T-cell (primary cell): ENCODE measurements at places on chromosomes 1 and 21. TPM values are rescaled to one million over a fixed set of nuclear protein-coding genes. Genes with fewer than 3 reads are reported as not detected.

RASSF5 gene
- 174 TPM for total RNA-seq

DNA sequence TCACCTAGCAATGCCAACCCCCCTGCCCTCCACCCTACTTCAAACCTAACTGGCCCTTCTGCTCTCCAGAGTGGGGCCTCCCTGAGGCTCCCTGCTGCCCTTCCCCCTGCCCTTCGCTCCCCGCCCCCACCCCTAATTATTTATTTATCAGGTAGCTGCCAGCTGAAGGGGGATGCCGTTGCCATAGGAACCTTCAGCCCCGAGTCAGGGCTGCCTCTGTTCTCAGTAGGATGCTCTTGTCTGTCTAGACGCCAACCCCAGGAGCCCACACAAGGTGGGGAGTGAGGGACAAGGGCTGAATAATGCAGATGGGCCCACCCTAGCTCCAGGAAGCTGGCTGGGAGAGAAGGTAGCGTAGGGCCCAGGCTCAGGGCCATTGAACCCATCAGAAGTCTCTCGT is 41.1 kb downstream of the NKAIN1 start:
- peaks cover 16% of the 10 kb centered on the region for H3K27me3 ChIP-seq
- no peak overlapping the region for H3K4me3 ChIP-seq
- no peak overlapping the region for H3K27ac ChIP-seq
- no peak for DNase-seq
- H3K4me1 ChIP-seq, result no peaks in the 10 kb centered on the region

GRCh38 chr1:46436844-46437243 is 42.7 kb downstream of the FAAH start:
- no peak for DNase-seq
- H3K27ac ChIP-seq, result no peak overlapping the region
- H3K4me1 ChIP-seq, result no peaks in the 10 kb centered on the region
- H3K36me3 ChIP-seq, result no peaks in the 10 kb centered on the region
- H3K4me3 ChIP-seq, result no peak overlapping the region

GRCh38 chr1:202815120-202815519 is 4.4 kb downstream of the PCAT6 start:
- no peaks in the 10 kb centered on the region for H3K36me3 ChIP-seq
- H3K27ac ChIP-seq, result no peak overlapping the region
- H3K4me1 ChIP-seq, result peaks cover 18% of the 10 kb centered on the region

- H3K36me3 ChIP-seq, result no peaks in the 10 kb centered on the region
- no peak overlapping the region for H3K27ac ChIP-seq
- no peak for DNase-seq
- no peaks in the 10 kb centered on the region for H3K27me3 ChIP-seq
- H3K4me1 ChIP-seq, result no peaks in the 10 kb centered on the region
- H3K4me3 ChIP-seq, result no peak overlapping the region
Observed at GRCh38 chr1:221961532-221962292, 219.8 kb upstream of the DUSP10 start.

ROR1 gene
- total RNA-seq, result 0.15 TPM

GRCh38 chr1:33363470-33363861 is 42.6 kb upstream of the A3GALT2 start:
- H3K36me3 ChIP-seq, result no peaks in the 10 kb centered on the region
- no peak for DNase-seq
- no peak overlapping the region for H3K4me3 ChIP-seq

DNA sequence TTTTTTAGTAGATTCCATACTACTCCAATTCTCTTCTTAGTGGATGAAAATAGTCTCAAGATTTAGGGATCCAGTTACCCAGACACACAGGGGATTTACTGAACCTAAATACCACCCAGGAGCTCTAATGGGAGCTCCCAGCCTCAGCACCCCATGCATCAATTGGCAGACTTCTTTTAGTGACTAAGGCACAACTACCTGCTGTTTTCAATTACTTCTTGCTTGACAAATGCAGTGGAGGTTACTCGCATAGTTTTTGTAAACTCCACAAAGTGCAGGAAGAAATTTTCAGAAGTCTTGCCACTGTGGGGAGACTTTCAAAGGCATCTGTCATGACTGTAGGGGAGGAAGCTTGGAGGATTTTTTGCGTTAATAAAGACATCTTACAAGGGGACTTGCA is 35.5 kb upstream of the MAP10 start:
- no peak for DNase-seq
- H3K27me3 ChIP-seq, result no peaks in the 10 kb centered on the region
- H3K4me3 ChIP-seq, result no peak overlapping the region
- H3K27ac ChIP-seq, result no peak overlapping the region
- no peaks in the 10 kb centered on the region for H3K36me3 ChIP-seq

DNA sequence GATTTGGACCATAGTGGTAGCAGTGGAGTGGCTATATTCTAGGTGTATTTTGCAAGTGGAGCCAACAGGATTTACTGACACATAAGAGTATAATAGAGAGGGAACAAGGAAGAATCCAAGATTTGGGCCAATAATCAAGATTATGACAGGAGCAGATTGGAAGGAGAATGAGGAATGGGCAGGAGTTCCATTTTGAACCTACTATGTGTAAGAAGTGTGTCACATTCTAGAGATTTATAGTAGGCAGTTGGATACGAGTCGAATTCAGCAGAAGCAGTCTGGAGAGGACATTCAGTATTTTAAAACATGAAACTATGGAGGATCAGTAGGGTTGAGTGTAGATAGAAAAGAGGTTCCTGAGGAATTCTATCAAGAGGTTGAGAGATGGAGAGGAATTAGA is 21.7 kb downstream of the INKA2 start:
- no peaks in the 10 kb centered on the region for H3K4me1 ChIP-seq
- H3K36me3 ChIP-seq, result peaks cover 3% of the 10 kb centered on the region
- H3K4me3 ChIP-seq, result no peak overlapping the region
- H3K27me3 ChIP-seq, result no peaks in the 10 kb centered on the region

DNA sequence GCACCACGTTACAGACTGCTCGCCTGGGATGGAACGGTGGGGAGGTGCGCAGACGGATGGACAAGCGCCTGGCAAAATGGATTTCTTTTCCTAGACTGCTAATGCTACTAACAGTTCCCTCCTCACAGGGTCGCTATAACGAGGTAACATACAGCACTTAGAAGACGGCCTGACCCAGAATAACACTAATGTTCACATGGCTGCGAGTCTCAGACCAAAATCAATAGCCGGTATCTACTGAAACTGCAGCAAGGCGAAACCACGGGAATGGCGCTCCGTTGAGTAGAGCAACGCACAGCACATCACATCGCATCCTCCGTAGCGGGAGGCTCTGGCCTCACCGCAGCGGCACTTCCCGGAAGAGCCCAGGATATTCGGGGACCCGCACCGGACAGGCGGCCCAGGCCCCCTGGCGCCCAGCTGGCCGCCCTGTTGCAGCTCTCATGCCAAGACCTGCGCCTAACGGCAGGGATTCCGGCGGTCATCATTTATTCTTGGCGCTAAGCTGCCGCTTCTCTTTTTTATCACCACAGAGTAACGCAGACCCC is 46.6 kb downstream of the VPS26C start:
- H3K4me1 ChIP-seq, result peaks cover 14% of the 10 kb centered on the region
- DNase-seq, result no peak
- H3K27ac ChIP-seq, result peak overlapping the region; percentile 75
- peaks cover 5% of the 10 kb centered on the region for H3K36me3 ChIP-seq
- peak overlapping the region; percentile 86 for H3K4me3 ChIP-seq

- no peak overlapping the region for H3K4me3 ChIP-seq
- no peaks in the 10 kb centered on the region for H3K4me1 ChIP-seq
Observed at GRCh38 chr1:177354247-177354646, 183.5 kb downstream of the BRINP2 start.

GNG4 gene
- total RNA-seq, result 0.22 TPM

AADACL4 gene
- total RNA-seq, result not detected

DNA sequence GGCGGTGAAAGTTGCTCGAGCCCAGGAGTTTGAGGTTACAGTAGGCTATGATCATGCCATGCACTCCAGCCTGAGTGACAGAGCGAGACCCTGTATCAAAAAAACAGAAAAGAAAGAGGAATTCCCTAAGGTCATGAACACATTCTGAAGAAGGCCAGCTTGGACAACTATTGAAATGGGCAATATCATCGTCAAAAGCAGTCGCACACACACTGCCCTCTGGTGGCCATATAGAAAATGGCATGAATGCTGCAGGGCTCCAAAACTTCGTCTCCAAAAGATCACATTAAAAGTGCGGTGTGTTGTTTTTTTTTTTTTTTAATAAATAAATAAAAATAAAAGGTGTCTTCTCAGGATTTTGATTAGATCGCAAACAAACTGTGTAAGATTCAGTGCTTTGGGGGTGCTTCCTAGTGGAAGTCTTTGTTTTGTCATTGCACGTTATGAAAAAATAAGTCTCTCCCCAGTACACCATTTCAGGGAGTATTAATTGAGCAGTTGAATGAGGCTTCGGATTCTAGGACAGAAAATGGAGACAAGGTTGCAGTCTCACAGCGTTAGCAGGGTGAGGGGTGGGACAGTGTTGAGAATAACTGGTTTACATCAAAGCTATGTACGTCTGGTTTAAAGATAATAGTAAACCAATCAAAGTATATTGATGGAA is 87.5 kb upstream of the FMN2 start:
- no peak for DNase-seq
- H3K4me1 ChIP-seq, result no peaks in the 10 kb centered on the region
- peaks cover 16% of the 10 kb centered on the region for H3K27me3 ChIP-seq
- H3K36me3 ChIP-seq, result no peaks in the 10 kb centered on the region

- peaks cover 14% of the 10 kb centered on the region for H3K36me3 ChIP-seq
- no peaks in the 10 kb centered on the region for H3K27me3 ChIP-seq
- H3K4me3 ChIP-seq, result no peak overlapping the region
- H3K27ac ChIP-seq, result no peak overlapping the region
Observed at GRCh38 chr1:206725109-206725963, 40.6 kb downstream of the MAPKAPK2 start.

DNA sequence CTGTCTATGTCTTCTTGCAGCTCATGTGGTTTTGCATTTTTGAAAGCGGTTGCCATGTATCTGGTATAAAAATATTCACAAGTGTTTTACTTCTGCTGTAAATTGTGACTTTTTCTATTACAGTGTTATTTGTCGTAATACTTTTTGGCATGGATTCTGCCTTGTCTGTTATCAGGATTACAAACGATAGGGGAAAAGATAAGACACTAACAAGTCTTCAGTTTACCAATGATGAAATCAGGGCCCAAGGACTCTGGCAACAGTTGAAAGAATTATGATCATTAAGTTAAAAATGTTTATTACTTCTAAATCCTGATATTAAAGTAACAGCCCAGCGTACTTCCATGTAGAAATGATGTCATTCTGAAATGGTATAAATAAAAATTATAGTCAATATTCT is 298.8 kb downstream of the KIF26B start:
- no peak overlapping the region for H3K27ac ChIP-seq
- no peaks in the 10 kb centered on the region for H3K36me3 ChIP-seq
- no peak overlapping the region for H3K4me3 ChIP-seq
- no peaks in the 10 kb centered on the region for H3K27me3 ChIP-seq
- no peaks in the 10 kb centered on the region for H3K4me1 ChIP-seq
- DNase-seq, result no peak

DNA sequence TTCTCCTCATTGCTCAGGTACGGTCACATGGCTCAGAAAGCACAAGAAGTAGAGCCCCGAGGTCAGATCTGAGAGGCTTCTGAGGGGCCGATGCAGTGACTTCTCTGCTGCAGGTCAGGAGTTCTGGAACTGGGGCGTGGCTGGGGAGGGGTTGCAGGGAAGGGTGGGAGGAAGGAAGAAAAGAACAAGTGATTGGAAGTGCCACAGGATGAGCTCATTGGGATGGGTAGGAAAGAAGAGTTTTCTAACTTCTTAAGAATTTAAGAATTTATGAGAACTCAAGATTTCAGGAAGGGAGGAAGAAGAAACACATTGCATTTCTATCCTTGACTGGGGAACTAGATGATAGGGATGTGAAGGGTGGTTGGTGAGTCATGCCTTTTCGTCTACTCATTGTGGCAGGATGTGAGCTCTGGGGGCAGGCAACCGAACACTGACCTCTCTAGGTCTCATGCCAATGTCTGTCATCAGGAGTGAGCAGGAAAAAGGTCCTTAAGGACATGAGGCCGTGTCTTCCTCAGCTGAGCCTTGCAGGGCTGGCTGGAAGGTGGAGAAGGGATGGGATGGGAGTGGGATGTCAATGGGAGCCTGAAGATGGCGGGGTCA is 497 bp downstream of the FCRLB start:
- H3K36me3 ChIP-seq, result no peaks in the 10 kb centered on the region
- no peak for DNase-seq
- H3K27ac ChIP-seq, result no peak overlapping the region
- H3K4me3 ChIP-seq, result no peak overlapping the region

DNA sequence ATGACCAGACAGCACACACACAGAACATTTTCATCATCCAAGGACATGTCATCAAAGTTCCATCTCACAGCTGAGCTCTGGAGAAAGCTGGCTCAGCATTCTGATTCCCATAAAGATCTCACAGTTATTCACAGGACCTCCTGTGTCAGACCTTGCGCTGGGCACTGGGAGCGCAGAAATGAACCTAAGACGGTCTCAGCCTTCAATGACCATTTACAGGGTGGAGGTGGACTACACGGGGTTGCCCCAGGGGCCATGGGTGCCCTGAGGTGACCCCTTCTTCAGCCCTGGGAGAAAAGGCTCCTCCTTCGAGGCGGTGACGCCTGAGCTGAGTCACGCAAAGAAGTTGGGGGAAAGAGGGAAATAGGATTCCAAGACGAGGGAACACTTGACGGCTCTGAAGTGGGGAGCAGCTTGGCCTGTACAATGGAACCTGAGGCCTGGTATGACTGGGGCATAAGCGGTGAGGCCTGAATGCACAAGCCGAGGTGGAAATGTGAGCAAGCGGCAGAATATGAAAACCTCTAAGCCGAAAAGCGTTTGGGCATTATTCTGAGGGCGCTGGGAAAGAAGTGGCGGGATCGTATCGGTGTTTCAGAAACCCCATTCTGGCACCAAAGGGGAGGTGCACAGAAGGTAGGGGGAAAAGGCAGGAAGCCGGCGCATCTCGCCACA is 797 bp downstream of the CC2D1B start:
- peaks cover 57% of the 10 kb centered on the region for H3K4me1 ChIP-seq
- H3K27me3 ChIP-seq, result no peaks in the 10 kb centered on the region
- H3K27ac ChIP-seq, result peak overlapping the region; percentile 80
- no peak for DNase-seq
- peaks cover 36% of the 10 kb centered on the region for H3K36me3 ChIP-seq

- no peak overlapping the region for H3K4me3 ChIP-seq
- H3K4me1 ChIP-seq, result no peaks in the 10 kb centered on the region
- DNase-seq, result no peak
- peaks cover 18% of the 10 kb centered on the region for H3K27me3 ChIP-seq
- H3K36me3 ChIP-seq, result no peaks in the 10 kb centered on the region
Observed at GRCh38 chr1:18256282-18257235, 149.0 kb downstream of the IGSF21 start.
